Mesothelial cell of epicardium (in vitro differentiated cells): ENCODE measurements at places on chromosomes 11 and 22.

GRCh38 chr11:103499710-103500340 lies 390.6 kb downstream of the DYNC2H1 start:
- no peaks in the 10 kb centered on the region for H3K36me3 ChIP-seq
- DNase-seq, result no peak
- H3K4me1 ChIP-seq, result peaks cover 21% of the 10 kb centered on the region
- H3K4me3 ChIP-seq, result no peak overlapping the region
- H3K27ac ChIP-seq, result no peak overlapping the region

DNA sequence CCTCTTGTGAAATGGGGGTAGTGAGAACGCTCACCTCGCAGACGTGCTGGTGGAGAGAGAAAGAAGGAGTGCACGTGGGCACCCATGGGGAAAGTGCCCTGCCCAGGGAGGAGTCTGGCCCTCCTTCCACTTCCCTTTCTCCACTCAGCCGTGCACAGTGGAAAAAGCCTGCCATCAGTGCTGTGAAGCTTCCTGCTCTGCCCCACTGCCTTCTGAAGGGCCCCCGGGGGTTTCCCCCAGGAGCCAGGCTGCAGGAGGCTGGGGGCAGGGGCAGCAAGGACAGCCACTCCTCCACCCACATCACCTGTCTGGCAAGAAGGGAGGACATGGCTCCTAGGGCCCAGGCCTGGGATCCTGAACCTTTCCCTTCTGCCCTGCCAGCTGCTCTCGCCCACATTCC lies 7.6 kb downstream of the TP53I11 start:
- H3K36me3 ChIP-seq, result peaks cover 5% of the 10 kb centered on the region
- no peaks in the 10 kb centered on the region for H3K27me3 ChIP-seq
- H3K4me1 ChIP-seq, result peaks cover 27% of the 10 kb centered on the region
- no peak for DNase-seq
- no peak overlapping the region for H3K4me3 ChIP-seq
- H3K27ac ChIP-seq, result no peak overlapping the region

- no peak overlapping the region for H3K4me3 ChIP-seq
- H3K4me1 ChIP-seq, result peaks cover 8% of the 10 kb centered on the region
- no peak for DNase-seq
- no peaks in the 10 kb centered on the region for H3K36me3 ChIP-seq
- H3K27me3 ChIP-seq, result peaks cover 36% of the 10 kb centered on the region
Measured at GRCh38 chr22:48257685-48258055, 1495.2 kb downstream of the TBC1D22A start.

DNA sequence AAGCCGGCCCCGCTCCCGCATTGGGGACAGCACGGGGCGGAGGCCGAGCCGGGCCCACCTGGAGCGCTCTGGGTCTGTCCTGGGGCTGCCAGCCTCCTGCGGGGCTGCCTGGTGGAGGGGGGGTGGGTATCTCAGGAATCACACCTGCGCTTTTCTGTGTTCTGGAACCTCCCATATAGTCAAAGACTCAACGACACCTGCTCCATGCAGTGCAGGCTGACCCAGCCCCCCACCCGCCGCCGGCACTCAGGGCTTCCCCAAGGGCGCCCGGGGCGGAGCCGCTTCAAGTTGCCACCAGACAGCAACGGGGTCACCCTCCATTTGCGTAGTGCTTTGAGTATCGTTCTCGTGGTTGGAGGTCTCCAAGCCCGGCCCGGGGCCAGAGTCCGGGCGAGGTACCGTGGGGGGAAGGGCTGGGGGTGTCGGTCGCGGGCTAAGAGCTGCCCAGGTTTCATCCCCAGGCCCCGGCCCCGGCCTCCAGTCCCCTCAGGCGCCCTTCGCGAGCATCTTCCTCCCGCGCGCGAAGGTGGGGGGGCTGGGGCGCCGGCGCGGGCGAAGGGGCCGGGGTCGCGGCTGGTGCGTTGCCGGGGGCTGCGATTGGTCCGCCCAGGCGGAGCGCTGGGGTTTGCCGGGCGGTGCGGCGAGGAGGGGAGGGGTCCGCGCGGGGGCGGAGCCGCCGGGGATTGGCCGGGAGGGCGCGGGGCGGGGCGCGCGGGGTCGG lies 6.6 kb downstream of the TSPAN4 start:
- H3K27ac ChIP-seq, result peak overlapping the region; percentile 47
- H3K36me3 ChIP-seq, result no peaks in the 10 kb centered on the region
- H3K27me3 ChIP-seq, result no peaks in the 10 kb centered on the region
- peak overlapping the region; percentile 69 for H3K4me3 ChIP-seq

DNA sequence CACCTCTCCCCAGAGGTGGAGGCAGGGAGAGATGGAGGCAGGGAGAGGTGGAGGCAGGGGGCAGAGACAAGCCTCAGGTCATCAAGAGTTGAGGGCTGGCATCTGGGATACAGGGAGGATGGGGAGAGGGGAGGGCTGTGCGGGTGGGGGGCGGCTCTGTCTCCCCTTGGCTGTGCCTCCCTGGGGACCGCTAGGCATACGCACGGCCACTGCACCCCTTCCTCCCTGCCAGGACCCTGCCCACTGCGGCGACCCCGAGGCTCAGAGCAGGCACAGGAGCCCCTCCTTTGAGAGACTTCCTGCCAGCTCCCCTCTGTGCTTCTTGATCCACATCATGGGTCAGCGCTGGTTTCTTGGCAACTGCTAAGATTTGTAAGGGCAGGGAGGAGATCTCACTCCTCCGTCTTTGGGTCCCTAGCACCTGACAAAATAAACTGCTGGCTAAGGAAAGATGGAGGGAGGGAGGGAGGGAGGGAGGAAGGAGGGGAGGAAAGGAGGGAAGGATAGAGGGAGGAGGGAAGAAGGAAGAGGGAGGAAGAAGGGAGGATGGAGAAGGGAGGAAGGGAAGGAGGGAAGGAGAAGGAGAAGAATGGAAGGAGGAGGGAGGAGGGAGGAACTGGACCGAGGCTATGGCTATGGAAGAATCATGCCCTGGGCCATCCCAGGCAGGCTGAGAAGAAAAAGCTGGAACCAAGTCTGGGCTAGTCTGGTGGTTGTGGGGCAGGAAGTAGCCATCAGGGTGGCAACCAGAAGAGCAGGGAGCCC lies 18.5 kb downstream of the PRR33 start:
- H3K36me3 ChIP-seq, result no peaks in the 10 kb centered on the region
- peak overlapping the region; percentile 87 for H3K27ac ChIP-seq
- no peak overlapping the region for H3K4me3 ChIP-seq
- DNase-seq, result no peak
- H3K27me3 ChIP-seq, result peaks cover 17% of the 10 kb centered on the region

- DNase-seq, result peak; percentile 69
- peaks cover 2% of the 10 kb centered on the region for H3K4me1 ChIP-seq
- no peak overlapping the region for H3K27ac ChIP-seq
- peaks cover 4% of the 10 kb centered on the region for H3K27me3 ChIP-seq
- no peaks in the 10 kb centered on the region for H3K36me3 ChIP-seq
Measured at GRCh38 chr11:123707606-123708205, 33.8 kb downstream of the ZNF202 start.

GRCh38 chr22:20238536-20238900 lies 29.6 kb downstream of the RTN4R start:
- peak overlapping the region; percentile 43 for H3K27ac ChIP-seq
- peaks cover 44% of the 10 kb centered on the region for H3K4me1 ChIP-seq
- no peak overlapping the region for H3K4me3 ChIP-seq
- H3K27me3 ChIP-seq, result peaks cover 3% of the 10 kb centered on the region

- H3K4me1 ChIP-seq, result no peaks in the 10 kb centered on the region
- peaks cover 20% of the 10 kb centered on the region for H3K36me3 ChIP-seq
- no peak overlapping the region for H3K27ac ChIP-seq
- no peak for DNase-seq
- no peak overlapping the region for H3K4me3 ChIP-seq
- no peaks in the 10 kb centered on the region for H3K27me3 ChIP-seq
Measured at GRCh38 chr22:36497910-36498665, 8.8 kb downstream of the FOXRED2 start.

GRCh38 chr11:120432056-120433018 lies 79.2 kb upstream of the GRIK4 start:
- no peak overlapping the region for H3K4me3 ChIP-seq
- DNase-seq, result no peak
- peaks cover 13% of the 10 kb centered on the region for H3K36me3 ChIP-seq
- H3K27ac ChIP-seq, result no peak overlapping the region
- H3K4me1 ChIP-seq, result no peaks in the 10 kb centered on the region

GRCh38 chr22:42596336-42596735 lies 18.3 kb downstream of the POLDIP3 start:
- peaks cover 47% of the 10 kb centered on the region for H3K36me3 ChIP-seq
- no peak overlapping the region for H3K4me3 ChIP-seq
- H3K27me3 ChIP-seq, result no peaks in the 10 kb centered on the region
- no peaks in the 10 kb centered on the region for H3K4me1 ChIP-seq

- H3K4me1 ChIP-seq, result peaks cover 10% of the 10 kb centered on the region
- H3K27ac ChIP-seq, result no peak overlapping the region
- no peaks in the 10 kb centered on the region for H3K27me3 ChIP-seq
- DNase-seq, result no peak
- H3K36me3 ChIP-seq, result peaks cover 11% of the 10 kb centered on the region
- no peak overlapping the region for H3K4me3 ChIP-seq
Measured at GRCh38 chr11:23995891-23996290, 501.0 kb upstream of the LUZP2 start.

DNA sequence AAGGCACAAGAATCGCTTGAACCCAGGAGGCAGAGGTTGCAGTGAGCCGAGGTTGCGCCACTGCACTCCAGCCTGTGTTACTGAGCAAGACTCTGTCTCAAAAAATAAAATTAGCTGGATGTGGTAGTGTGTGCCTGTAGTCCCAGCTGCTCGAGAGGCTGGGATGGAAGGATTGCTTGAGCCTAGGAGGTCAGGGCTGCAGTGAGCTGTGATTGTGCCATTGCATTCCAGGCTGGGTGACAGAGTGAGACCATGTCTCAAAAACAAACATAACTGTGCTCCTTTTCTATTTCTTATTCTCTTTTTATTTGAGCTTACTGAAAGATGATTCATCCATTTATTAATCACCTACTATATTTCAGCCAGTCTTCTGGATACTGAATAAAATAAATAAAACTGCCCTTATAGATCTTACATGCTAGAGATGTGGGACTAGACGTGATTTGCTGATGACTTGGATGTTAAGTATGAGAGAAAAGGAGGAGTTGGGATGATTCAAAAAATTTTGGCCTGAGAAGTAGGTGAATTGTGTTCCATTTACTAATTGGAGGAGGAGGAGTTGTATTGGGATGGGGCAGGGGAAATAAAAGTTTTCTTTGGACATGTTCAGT lies 18.0 kb downstream of the PAAF1 start:
- no peaks in the 10 kb centered on the region for H3K4me1 ChIP-seq
- no peak for DNase-seq
- H3K36me3 ChIP-seq, result peaks cover 21% of the 10 kb centered on the region
- no peak overlapping the region for H3K27ac ChIP-seq
- H3K27me3 ChIP-seq, result no peaks in the 10 kb centered on the region

DNA sequence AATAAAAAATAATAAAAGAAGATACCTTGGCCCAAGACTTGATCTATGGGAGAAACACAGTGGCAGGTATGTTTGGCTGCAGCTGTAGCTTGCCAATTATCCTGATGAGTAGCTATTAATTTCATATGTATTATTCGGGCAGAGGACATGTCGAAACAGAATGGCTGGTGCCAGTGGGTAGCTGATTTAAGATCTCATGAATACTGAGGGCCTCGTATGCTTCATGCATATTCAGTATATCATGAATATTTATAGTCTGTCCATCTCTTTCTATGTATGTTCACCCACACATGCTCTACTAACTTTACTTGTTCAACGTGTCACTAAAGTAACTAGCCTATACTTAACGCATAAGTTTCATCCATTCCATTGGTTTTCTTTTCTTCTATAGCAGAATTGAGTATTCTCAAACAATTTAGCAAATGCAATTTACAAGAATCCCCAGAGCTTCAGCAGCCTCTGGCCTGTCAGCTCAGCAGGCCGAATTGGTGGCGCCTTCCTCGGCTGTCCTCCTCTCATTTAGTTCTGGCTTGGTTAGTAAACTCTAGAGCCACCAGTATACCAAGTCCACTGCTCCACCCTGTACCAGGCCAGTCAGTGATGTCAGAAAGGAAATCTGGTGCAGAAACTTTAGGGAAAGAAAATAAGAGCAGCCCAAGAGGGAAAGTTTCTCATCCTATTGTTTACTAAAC lies 17.9 kb downstream of the ART5 start:
- no peak overlapping the region for H3K4me3 ChIP-seq
- no peaks in the 10 kb centered on the region for H3K36me3 ChIP-seq
- H3K27me3 ChIP-seq, result no peaks in the 10 kb centered on the region
- no peaks in the 10 kb centered on the region for H3K4me1 ChIP-seq
- H3K27ac ChIP-seq, result no peak overlapping the region

DNA sequence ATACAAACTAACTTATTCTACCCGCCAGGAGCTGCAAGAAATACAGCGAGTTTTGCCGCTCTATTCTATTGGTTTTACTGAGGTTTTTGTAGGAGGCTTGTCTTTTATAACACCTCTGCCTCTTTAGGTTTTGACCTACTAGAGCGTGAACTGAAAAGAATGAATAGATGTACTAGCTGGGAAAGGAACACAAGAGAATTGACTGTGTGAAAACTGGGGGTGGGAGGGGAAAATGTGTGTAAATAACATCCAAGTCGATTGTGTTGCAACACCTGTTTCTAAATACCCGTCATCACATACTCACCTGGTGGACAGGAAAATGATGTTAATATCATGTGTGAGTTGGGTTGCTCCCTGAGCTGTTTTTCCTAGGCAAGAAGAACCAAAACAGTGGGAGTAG lies 12.9 kb upstream of the JHY start:
- no peak overlapping the region for H3K4me3 ChIP-seq
- no peaks in the 10 kb centered on the region for H3K36me3 ChIP-seq
- H3K27me3 ChIP-seq, result no peaks in the 10 kb centered on the region
- no peak for DNase-seq
- H3K27ac ChIP-seq, result no peak overlapping the region
- H3K4me1 ChIP-seq, result no peaks in the 10 kb centered on the region

DNA sequence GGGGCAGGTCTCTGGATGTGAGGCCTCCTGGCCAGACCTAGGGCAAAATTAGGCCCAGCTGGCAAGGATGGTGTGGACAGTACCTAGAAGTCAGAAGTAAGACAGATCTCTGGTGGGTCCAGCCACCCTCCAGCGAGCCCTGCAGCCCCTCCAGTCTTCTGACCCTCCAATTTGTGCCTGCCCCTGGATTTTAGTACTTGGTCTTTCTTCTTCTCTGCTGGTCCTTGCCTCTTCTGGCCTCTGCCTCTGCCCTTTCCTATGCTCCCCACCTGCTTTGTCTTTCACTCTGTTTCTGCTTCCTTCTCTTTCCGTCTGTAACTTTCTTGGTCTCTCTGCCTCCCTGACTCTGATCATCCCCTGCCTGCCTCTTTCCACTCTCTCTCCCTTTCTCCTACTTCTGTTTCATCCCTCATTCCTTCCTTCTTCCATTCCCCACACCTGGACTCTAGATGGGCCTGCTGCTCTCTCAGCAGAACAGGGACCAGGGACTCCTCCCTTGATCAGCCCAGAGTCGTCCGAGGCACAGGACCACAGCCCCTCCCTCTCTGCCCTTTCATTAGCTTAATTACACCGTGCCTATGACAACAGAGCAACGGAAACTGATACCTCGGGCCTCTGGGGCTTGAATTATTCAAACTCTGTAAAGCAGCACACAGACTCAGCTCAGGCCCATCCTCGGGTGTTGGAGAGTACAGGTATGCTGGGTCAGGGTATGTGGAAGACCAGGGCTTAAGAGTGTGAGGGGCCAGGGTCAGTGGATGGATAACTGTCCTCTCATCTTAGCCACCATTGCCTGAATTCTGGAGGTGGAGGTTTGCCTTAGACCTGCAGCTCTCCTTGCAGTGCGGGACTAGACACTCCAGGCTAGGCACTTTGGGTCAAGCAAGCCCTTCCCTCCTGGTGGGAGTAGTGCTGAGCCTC lies at the start of gene CHRNA10:
TSS of gene CHRNA10 (minus strand) at position 51 of the 921 bp plus-strand sequence. CDS start 72 bp downstream, outside the sequence.
- peaks cover 53% of the 10 kb centered on the region for H3K36me3 ChIP-seq
- H3K4me3 ChIP-seq, result no peak within 1 kb of the TSS
- no peak for DNase-seq
- no peaks in the 10 kb centered on the region for H3K4me1 ChIP-seq
- no peaks in the 10 kb centered on the region for H3K27me3 ChIP-seq

GRCh38 chr11:124954590-124954955 lies 571 bp downstream of the CCDC15 start:
- H3K36me3 ChIP-seq, result no peaks in the 10 kb centered on the region
- no peaks in the 10 kb centered on the region for H3K27me3 ChIP-seq
- no peak overlapping the region for H3K27ac ChIP-seq
- DNase-seq, result no peak
- no peak overlapping the region for H3K4me3 ChIP-seq
